ENCODE measurements at places on chromosomes 3 and 15. TPM values are rescaled to one million over a fixed set of nuclear protein-coding genes. Genes with fewer than 3 reads are reported as not detected.

GRCh38 chr15:29668120-29668602, 154.1 kb downstream of the TJP1 start:
- H3K36me3 ChIP-seq = no peaks in the 10 kb centered on the region
- H3K4me3 ChIP-seq = no peak overlapping the region
- H3K27ac ChIP-seq = no peak overlapping the region
- DNase-seq = peak; percentile 91
- H3K27me3 ChIP-seq = no peaks in the 10 kb centered on the region

DNA sequence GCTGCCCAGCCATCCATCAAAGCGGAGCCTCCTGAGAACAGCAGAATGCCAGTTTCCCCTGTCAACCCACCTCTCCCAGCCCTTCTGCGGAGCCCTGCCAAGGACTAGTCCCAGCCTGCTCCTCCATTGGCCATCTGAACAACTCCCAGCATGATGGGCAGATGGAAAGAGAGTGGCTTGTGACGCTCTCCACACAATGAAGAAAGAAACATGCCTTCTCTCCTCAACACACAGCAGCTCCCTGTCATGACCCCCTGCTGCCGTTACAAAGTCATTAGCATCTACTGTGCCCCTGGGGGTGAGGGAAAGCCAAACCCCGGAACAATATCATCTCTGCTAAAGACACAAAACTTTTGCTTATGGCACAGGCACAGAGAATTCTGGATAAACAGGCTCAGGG, 33.6 kb downstream of the MECOM start:
- H3K4me1 ChIP-seq = peaks cover 21% of the 10 kb centered on the region
- no peak for DNase-seq
- H3K4me3 ChIP-seq = no peak overlapping the region
- no peaks in the 10 kb centered on the region for H3K36me3 ChIP-seq
- H3K27me3 ChIP-seq = no peaks in the 10 kb centered on the region

DNA sequence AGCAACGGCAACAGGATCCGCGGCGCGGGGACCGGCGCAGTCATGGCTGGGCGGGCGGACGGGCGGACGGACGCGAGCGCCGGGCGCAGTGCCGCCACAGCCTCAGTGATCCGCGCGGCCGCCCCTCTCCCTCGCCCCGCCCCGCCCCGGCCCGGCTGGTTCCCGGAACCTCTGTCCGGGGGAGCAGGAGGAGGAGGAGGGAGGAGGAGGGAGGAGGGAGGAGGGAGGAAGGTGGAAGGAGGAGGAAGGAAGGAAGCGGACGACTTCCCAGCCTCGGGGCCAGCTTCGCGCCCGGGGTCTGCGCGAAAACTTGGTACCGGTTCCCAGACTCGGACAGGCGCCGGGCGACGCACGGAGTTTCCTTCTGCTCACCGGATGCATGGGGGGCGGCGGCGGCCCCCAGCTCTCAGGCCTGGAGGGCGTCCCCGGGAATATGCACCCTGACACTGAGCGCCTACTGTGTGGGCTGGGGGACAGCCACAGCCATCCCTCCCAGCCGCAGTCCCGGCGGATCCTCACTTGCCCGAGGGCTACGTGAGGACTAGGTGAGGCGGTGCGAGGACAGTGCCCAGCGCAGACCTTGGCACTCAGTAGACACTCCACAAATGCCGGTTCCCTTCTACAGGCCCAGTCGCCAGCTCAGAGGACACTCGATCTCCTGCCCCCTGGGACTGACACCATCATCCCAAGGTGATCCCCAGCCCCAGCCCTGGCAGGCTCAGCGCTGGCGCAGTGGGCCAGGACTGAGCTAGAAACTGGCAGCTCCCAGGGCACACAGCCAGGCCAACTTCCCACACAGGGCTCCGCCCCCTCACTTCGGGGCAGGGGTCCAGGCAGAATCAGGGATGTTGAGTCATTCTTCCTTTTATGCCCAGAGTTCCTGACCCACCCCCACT, at the start of gene SHISA5:
SHISA5 (minus strand) TSS at position 124 of the 896 bp plus-strand sequence; CDS start at position 44, 80 bp downstream.
- peak within 1 kb of the TSS; percentile 64 for H3K4me3 ChIP-seq
- H3K4me1 ChIP-seq = peaks cover 14% of the 10 kb centered on the region
- H3K36me3 ChIP-seq = no peaks in the 10 kb centered on the region
- no peak within 1 kb of the TSS for H3K27ac ChIP-seq

DNA sequence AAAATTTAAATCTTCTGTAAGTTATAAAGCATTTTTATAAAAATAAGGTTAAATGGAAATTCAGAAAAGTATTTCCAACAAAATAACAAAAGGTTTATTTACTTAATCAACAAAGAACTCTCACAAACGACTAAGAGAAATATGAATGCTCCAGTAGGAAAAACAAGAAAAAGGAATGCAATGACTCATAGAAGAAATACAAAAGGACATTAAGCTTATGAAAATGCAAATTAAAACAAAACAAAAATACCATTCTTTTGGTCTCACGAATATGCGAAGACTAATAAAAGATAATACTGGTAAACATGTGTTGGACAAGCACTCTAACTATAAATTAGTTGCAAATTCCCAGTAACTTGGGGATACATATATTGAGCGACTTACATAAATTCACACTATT, 17.5 kb upstream of the TBC1D5 start:
- no peak overlapping the region for H3K4me3 ChIP-seq
- DNase-seq = no peak
- H3K4me1 ChIP-seq = no peaks in the 10 kb centered on the region
- no peaks in the 10 kb centered on the region for H3K36me3 ChIP-seq
- no peaks in the 10 kb centered on the region for H3K27me3 ChIP-seq

DNA sequence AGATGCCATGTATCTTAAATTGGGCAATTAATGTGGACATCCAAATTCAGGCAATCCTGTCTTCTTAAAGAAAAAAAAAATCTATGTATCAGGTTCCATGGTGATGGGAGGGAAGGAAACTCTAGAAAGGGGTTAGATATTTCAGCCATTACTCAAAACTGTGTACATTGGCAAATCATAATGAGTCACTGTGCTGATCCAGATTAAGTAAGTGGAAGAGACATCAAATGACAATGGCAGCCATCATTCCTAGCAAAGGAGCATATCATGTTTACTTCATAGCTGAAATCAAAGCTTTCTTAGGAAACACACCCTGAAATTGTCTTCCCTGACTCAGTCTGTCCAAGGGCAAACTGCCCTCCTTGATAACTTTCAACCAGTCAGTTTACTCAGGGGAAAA, 713.3 kb upstream of the GBE1 start:
- H3K36me3 ChIP-seq = no peaks in the 10 kb centered on the region
- DNase-seq = no peak
- no peaks in the 10 kb centered on the region for H3K4me1 ChIP-seq
- H3K27ac ChIP-seq = no peak overlapping the region
- no peaks in the 10 kb centered on the region for H3K27me3 ChIP-seq
- H3K4me3 ChIP-seq = no peak overlapping the region

- no peak overlapping the region for H3K27ac ChIP-seq
- H3K4me3 ChIP-seq = no peak overlapping the region
- no peaks in the 10 kb centered on the region for H3K36me3 ChIP-seq
- peaks cover 8% of the 10 kb centered on the region for H3K4me1 ChIP-seq
- H3K27me3 ChIP-seq = peaks cover 12% of the 10 kb centered on the region
- DNase-seq = no peak
These were observed 3.2 kb upstream of the PGPEP1L start for GRCh38 chr15:99010768-99011167.

- H3K27me3 ChIP-seq = no peaks in the 10 kb centered on the region
- no peak overlapping the region for H3K4me3 ChIP-seq
- no peak for DNase-seq
These were observed 17.6 kb downstream of the SEMA3F start for GRCh38 chr3:50172626-50173220.

- no peaks in the 10 kb centered on the region for H3K36me3 ChIP-seq
- H3K27me3 ChIP-seq = peaks cover 86% of the 10 kb centered on the region
- H3K4me1 ChIP-seq = peaks cover 42% of the 10 kb centered on the region
- H3K4me3 ChIP-seq = peak overlapping the region; percentile 12
- no peak for DNase-seq
- no peak overlapping the region for H3K27ac ChIP-seq
These were observed 14.9 kb upstream of the AEN start for GRCh38 chr15:88606070-88606794.

GRCh38 chr3:184284696-184285095, 8.9 kb downstream of the ECE2 start:
- no peaks in the 10 kb centered on the region for H3K36me3 ChIP-seq
- DNase-seq = peak; percentile 88
- H3K27ac ChIP-seq = no peak overlapping the region
- H3K4me3 ChIP-seq = no peak overlapping the region
- H3K27me3 ChIP-seq = peaks cover 6% of the 10 kb centered on the region

DNA sequence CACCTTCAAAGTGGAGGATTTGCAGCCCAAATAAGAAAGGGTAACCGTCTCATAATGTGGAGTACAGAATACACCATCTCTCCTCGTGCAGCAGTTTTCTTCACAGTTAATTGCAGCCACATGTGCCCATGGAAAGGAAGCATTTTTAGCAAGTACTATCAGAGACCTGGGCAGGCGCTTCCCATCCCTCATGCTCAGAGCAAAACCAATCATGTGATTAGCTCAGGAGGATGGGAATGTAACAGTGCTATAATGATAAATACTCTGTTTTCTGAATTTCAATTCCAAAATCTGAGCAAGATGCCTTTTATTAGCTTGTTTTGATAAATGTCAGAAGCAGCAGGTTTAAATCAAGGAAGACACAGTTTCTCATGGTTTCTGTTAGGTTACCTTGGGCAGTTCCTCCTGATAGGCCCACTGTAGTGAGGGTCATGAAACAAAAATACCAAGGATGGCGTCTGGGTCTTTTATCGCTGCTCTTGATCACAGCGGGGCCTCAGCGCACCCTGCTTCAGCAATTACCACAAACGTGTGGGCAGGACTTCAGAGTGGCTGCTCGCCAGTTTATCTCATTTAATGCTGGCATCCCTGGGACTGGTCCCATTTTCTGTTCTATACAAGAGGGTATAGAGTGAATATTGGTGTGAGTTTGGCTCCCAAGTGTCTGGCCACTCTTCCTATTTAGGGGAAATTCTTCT, 92.6 kb upstream of the VGLL4 start:
- no peak overlapping the region for H3K27ac ChIP-seq
- DNase-seq = no peak
- no peaks in the 10 kb centered on the region for H3K36me3 ChIP-seq
- no peaks in the 10 kb centered on the region for H3K4me1 ChIP-seq
- H3K4me3 ChIP-seq = no peak overlapping the region
- H3K27me3 ChIP-seq = no peaks in the 10 kb centered on the region

DNA sequence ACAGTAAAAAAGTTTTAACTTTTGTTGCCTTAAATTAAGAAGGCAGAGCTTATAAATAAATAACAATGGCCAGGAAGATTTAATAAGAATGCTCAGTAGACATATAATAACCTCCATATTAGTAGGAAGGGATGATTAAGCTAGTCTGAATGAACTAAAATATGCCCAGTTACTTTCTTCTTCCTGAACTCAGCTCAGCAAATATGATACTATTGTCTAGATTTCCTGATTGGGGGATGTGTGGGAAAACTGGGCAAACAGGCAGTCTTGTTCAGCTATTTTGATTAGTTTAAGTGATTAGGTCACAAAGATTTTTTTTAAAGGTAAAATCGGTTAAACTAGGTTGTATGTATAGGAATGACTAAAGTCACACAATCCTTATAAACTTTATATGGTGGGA, 167.2 kb upstream of the SLC2A2 start:
- DNase-seq = no peak
- H3K27me3 ChIP-seq = no peaks in the 10 kb centered on the region
- H3K4me1 ChIP-seq = no peaks in the 10 kb centered on the region

GRCh38 chr3:188889054-188889491, 282.7 kb upstream of the TPRG1 start:
- H3K4me1 ChIP-seq = no peaks in the 10 kb centered on the region
- H3K27ac ChIP-seq = no peak overlapping the region
- H3K4me3 ChIP-seq = no peak overlapping the region
- no peaks in the 10 kb centered on the region for H3K36me3 ChIP-seq

GRCh38 chr15:80202016-80202315, 49.2 kb downstream of the FAH start:
- no peaks in the 10 kb centered on the region for H3K4me1 ChIP-seq
- H3K27me3 ChIP-seq = peaks cover 4% of the 10 kb centered on the region
- H3K27ac ChIP-seq = no peak overlapping the region
- H3K36me3 ChIP-seq = no peaks in the 10 kb centered on the region

- H3K27ac ChIP-seq = no peak overlapping the region
- no peaks in the 10 kb centered on the region for H3K27me3 ChIP-seq
- H3K4me3 ChIP-seq = no peak overlapping the region
- H3K36me3 ChIP-seq = no peaks in the 10 kb centered on the region
- peaks cover 35% of the 10 kb centered on the region for H3K4me1 ChIP-seq
- DNase-seq = no peak
These were observed 2.9 kb downstream of the RAB43 start for GRCh38 chr3:129118745-129119144.

DNA sequence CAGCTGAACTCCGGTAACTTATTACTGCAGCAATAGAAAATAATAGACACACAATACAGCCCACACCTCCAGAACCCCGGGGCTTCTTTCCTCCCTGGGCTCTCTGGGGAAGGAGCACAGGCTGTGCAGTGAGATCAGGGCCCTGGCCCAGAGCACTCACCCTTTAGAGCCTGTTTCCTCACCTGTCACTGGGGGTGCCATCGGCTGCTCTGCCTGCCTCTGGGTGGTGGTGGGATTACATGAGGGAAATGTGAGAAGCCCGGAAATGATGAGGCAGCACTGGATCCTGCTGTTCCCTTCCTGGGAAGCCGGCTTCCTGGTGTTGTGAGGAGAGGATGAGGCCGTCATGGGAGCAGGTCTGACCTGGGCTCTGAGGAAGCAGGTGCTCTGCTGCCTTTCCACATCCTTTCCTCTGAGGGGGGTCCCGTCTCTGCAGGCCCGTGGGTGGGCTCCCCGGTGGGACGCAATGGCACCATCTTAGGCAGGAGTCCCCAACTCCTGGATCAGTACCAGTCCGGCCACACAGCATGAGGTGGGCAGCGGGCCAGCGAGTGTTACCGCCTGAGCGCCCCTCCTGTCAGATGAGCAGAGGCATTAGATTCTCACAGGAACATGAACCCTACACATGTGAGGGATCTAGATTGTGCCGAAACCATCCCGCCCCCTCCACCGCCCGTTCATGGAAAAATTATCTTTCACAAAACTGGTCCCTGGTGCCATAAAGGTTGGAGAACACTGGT, 220.9 kb upstream of the CTDSPL start:
- no peaks in the 10 kb centered on the region for H3K27me3 ChIP-seq
- no peaks in the 10 kb centered on the region for H3K4me1 ChIP-seq
- H3K36me3 ChIP-seq = no peaks in the 10 kb centered on the region
- H3K4me3 ChIP-seq = no peak overlapping the region
- no peak for DNase-seq

COLQ gene
- 1.5 TPM for total RNA-seq

GPR27 gene
- total RNA-seq = 18.3 TPM

FGF12 gene
- 6.6 TPM for total RNA-seq

SKIL gene
- total RNA-seq = 18.0 TPM

SKOR1 gene
- total RNA-seq = 0.09 TPM

C3orf38 gene
- 61.6 TPM for total RNA-seq

ADGRG7 gene
- not detected for total RNA-seq

CDV3 gene
- total RNA-seq = 175 TPM

LINGO1 gene
- 28.2 TPM for total RNA-seq

COMMD2 gene
- 46.8 TPM for total RNA-seq

CHDH gene
- total RNA-seq = 1.5 TPM

FRG2C gene
- not detected for total RNA-seq

MASP1 gene
- 3.3 TPM for total RNA-seq

IMPG2 gene
- total RNA-seq = 0.03 TPM

NPAP1 gene
- total RNA-seq = 0.06 TPM

All from neural progenitor cell (in vitro differentiated cells).